Natural killer cell (primary cell): ENCODE measurements at places on chromosomes 12 and 14. TPM values are rescaled to one million over a fixed set of nuclear protein-coding genes. Genes with fewer than 3 reads are reported as not detected.

DNA sequence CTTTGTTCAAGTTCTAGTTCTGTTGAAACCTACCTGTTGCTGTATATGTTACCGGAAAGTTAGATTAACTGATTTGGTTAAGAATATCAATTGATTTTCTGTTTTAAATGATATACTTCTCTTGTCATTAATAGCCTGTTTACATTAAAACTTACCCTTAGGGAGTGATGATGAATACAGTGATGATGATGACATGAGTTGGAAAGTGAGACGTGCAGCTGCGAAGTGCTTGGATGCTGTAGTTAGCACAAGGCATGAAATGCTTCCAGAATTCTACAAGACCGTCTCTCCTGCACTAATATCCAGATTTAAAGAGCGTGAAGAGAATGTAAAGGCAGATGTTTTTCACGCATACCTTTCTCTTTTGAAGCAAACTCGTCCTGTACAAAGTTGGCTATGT, 33.0 kb downstream of the CAND1 start:
- H3K27ac ChIP-seq = no peak overlapping the region
- no peaks in the 10 kb centered on the region for H3K4me1 ChIP-seq
- H3K4me3 ChIP-seq = no peak overlapping the region
- no peak for DNase-seq

DNA sequence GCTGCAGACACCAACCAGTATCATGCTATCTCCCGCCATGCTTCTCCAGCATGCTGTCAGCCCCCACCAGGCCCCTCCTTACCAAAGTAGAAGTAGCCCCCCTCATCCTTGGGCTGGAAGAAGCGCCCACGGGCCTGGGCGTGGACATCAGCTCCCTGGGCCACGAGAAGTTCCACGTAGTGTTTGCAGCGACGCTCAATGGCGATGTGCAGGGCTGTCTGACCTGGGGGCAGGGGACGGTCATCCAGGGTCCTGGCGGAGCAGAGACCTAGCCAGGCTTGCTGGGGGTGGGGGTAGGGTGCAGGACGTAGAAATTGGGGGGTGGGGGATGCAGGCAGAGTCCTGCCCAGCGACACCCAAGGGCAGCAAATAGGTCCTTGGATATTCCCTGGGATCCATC, 32.7 kb downstream of the TRPV4 start:
- H3K4me1 ChIP-seq = peaks cover 5% of the 10 kb centered on the region
- H3K36me3 ChIP-seq = no peaks in the 10 kb centered on the region
- no peaks in the 10 kb centered on the region for H3K27me3 ChIP-seq
- no peak overlapping the region for H3K4me3 ChIP-seq
- no peak for DNase-seq
- no peak overlapping the region for H3K27ac ChIP-seq

DNA sequence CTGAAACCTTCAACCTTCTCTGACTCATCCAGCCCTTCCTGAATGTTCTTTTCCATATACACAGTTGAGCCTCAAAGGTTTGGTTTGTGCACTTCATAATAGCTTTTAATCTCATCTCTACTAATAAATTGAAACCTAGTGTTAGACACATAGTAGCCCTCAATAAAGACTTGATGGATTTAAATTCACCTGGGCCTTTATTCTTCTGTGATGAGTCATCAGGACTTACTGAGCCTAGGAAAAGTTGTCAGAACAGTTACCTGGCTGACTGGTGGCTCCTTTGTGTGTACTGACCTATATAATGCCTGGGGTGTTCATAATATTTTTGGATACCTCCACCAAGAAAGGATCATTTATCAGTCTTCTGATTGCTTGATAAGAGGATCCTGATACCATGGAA, 86.4 kb upstream of the NTF3 start:
- DNase-seq = no peak
- no peak overlapping the region for H3K27ac ChIP-seq
- H3K27me3 ChIP-seq = no peaks in the 10 kb centered on the region
- H3K4me3 ChIP-seq = no peak overlapping the region

- no peak overlapping the region for H3K27ac ChIP-seq
- no peak for DNase-seq
- H3K27me3 ChIP-seq = no peaks in the 10 kb centered on the region
- H3K4me1 ChIP-seq = no peaks in the 10 kb centered on the region
- no peaks in the 10 kb centered on the region for H3K36me3 ChIP-seq
Observed at GRCh38 chr14:47539031-47539461, 136.4 kb downstream of the MDGA2 start.

KRT74 gene
- total RNA-seq = 0.38 TPM
